Body of pancreas (tissue), 4 donors: ENCODE measurements at places on chromosomes 7 and 10. TPM values are rescaled to one million over a fixed set of nuclear protein-coding genes. Genes with fewer than 3 reads are reported as not detected.

SYT15 gene
- total RNA-seq = 6.3 TPM

GRCh38 chr7:44978511-44979366, at the start of gene MYO1G:
Gene MYO1G (minus strand): TSS chr7:44979015. CDS start chr7:44978961, 54 bp downstream.
- peak; percentile 28 for DNase-seq

GRCh38 chr10:94846204-94846603, 83.7 kb downstream of the CYP2C19 start:
- DNase-seq = no peak

DNA sequence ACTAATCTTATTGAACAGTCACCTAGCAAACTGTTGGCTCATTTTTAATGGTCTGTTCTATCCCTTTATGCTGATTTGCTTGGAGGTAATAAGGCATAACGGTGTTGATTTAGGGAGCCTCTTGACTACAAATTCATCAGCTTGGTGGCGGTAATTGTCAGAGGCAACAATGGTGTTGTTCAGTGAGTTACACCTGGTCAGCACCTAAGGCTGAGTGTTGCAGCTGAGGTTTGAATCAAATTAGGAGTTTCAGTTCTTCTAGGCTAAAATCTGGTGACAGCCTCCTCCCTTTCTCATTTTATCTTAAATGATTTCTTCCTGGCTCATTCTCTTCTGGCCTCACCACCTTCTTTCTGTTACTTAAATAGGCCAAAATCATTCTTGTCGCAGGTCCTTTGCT, 42.3 kb upstream of the SP8 start:
- no peak for DNase-seq

GRCh38 chr7:74105992-74106391, 22.4 kb downstream of the LIMK1 start:
- DNase-seq = no peak

GRCh38 chr7:108226816-108227299, 96.7 kb upstream of the LAMB4 start:
- no peak for DNase-seq

DNA sequence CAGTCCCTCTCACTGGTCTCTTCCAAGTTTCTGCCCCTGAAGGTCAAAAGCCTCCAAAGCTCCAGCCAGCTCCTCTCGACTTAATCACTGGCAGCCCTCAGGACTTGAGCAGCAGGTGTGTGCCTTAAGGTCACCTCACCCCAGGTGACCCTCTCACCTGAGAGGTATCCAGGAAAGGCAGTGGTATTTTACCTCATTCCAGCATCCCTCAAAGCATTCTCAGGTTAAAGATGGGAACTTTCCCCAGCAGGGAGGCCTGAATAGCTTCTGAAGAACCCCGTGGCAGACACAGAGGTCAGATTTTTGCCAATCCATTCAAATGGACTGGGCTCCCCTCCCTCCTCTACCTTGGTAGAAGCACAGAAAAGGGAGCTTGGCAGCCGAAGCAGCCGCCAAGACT, 148.2 kb downstream of the GFRA1 start:
- no peak for DNase-seq

DNA sequence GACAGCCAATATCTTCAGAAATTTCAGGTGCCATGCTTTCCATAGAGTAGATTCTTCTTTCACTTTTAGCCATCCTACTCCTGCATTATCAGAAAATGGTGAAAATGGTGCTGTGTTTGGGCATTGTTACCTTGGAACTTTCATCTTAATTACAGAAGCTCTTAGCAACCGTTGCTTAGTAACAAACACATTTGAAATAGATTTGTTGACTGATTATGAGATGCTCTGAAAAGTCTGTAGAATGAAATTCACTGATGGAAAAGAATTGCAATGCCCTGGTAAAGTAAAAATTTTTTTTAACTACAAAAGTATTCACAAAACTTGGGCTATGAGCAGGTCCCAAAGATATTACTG, 249.3 kb upstream of the NEBL start:
- DNase-seq = no peak

DNA sequence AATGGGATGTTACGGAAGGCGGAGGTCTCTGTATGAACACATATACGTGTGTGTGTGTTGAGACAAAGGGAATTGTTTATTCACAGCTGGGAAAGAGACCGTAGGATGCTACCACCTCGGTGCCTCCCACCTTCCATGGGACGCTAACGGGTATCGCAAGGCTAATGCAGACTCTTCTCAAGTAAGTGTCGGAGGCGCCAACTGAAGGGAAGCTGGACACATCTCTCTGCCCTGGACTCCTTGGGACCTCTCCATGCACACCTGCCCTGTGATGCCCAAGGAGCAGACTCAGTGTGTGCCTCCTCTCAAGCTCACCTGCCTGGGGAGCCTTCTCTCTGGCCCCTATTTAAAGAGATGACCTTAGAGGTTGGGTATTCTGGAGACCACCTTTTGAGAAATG, 230.9 kb downstream of the DNAJB6 start:
- DNase-seq = no peak

- DNase-seq = no peak
Observed at GRCh38 chr7:33556472-33556871, 348.9 kb upstream of the BMPER start.

FAM13C gene
- 5.4 TPM for total RNA-seq

DNA sequence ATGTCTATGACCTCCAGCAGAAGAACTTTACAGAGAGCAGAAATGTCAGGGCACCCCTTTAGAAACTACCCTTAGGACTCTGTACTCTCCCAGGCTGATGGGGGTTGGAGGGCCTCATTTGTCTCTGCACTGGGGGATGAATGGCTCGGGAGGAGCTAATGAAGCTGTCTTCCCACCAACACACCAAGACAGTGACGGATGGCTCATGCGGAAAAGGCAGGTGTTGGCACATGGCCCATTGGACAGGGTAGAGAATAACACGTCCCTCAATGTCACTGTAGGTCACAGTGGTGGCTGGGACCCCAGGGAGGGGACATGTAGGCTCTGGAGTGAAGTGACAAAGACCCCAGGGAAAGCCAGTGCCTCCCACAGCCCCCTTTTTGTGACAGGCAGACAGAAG, 64.0 kb upstream of the PCBD1 start:
- DNase-seq = no peak

CCL24 gene
- not detected for total RNA-seq

DNA sequence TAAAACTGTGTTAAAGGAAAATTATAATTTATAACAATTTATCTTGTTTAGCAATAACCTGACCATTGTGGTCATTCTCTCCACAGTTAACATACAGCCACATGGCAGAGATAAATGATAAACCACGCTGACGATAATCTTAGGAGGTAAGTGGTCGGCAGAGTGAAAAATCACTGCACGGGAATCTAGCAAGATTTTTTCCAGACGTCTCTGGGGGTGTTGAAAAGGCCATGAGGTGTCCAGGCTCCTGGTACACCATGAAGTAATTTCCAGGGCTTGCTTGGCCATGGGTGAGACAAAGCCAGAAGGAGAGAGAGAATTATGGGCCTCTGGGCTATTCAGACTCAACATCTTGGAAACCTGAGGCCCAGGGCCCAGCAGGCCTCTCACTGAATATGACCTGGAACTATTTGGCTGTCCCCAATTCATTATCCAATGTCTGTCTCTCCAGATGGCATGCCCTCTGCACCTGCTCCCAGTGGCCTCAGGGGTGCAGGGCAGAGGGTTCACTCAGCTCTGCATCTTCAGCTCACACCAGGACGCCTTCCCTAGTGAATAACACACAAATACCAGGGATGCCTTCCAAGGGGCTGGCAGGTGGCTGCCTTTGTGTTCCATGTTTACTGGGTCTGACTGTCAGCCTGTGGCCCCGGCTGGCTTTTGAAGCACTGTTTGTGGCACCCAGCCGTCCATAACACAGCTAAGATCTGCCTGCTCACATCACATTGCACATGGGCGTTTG, 590.4 kb upstream of the PFKP start:
- DNase-seq = no peak

GRCh38 chr7:71637578-71637977, 505.6 kb downstream of the GALNT17 start:
- DNase-seq = no peak

MBL2 gene
- not detected for total RNA-seq

DNA sequence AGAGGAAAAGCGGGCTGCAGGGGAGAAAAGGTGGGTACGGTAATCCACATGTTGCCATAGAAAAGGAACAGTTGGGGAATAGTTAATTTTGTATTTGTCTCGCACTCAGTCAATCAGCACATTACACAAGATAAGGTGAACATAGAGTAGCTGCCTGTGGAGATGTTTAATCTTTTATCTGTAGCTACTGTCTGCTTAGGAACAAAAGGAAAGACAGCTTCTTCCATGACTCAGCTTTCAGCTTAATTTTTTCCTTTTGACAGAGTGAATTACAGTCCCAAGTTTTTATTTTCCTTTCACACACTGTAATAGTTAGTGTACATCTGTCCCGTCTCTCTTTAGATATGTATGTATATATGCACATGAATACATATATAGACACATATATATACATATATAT, 39.3 kb upstream of the PODXL start:
- no peak for DNase-seq

CRTAC1 gene
- total RNA-seq = not detected

SFXN4 gene
- total RNA-seq = 20.5 TPM

EIF3B gene
- 87.2 TPM for total RNA-seq

GIMAP1 gene
- total RNA-seq = 3.9 TPM

DNA sequence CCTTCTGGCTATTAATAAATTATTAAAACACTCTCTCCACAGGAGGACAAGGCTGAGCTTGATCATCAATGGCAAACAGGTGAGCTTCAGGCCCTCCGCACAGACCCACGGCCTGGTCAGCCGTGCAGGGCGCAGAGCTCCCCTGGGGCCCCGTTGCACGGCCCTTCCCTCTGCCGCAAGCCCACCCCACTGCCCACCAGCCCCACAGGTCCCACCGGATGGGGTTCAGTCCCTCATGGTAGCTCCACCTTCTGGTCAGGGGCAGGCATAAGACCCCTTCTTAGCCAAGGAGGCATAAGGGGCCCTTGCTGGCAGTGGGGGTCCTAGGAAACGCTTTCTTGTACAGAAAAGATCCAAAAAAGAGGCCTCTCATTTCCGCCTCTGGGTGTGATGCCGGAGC, 84.6 kb downstream of the MAD1L1 start:
- no peak for DNase-seq

DNA sequence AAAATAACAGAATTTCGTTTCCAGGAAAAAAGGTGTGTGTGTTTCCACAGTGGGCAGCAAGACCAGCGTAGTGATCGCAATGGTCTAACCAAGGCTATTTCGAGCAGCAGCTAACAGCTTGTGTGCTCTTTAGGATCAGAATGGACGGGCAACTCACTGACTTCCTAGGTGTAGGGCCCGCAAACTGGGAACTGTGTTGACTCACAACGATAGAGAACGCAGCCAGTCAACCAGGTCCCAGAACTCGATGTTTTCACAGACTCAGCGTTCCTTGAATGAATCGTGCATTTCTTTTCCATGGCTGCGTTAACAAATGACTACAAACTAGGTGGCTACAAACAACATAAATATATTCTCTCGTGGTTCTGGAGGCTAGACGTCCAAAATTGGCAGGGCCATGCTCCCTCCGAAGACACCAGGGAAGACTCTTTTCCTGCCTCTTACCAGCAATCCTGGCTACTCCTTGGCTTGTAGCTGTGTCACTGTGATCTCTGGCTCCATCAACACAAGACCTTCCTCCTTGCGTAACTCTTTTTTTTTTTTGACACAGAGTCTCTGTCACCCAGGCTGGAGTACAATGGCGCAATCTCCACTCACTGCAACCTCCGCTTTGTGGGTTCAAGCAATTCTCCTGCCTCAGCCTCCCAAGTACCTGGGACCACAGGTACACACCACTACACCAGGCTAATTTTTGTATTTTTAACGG, 39.1 kb downstream of the PODXL start:
- DNase-seq = no peak

MORN4 gene
- total RNA-seq = 8.3 TPM

GRM8 gene
- total RNA-seq = not detected

GRCh38 chr10:59589796-59590195, 119.9 kb downstream of the SLC16A9 start:
- DNase-seq = no peak

COX19 gene
- total RNA-seq = 9.6 TPM

RBP3 gene
- total RNA-seq = not detected

DNA sequence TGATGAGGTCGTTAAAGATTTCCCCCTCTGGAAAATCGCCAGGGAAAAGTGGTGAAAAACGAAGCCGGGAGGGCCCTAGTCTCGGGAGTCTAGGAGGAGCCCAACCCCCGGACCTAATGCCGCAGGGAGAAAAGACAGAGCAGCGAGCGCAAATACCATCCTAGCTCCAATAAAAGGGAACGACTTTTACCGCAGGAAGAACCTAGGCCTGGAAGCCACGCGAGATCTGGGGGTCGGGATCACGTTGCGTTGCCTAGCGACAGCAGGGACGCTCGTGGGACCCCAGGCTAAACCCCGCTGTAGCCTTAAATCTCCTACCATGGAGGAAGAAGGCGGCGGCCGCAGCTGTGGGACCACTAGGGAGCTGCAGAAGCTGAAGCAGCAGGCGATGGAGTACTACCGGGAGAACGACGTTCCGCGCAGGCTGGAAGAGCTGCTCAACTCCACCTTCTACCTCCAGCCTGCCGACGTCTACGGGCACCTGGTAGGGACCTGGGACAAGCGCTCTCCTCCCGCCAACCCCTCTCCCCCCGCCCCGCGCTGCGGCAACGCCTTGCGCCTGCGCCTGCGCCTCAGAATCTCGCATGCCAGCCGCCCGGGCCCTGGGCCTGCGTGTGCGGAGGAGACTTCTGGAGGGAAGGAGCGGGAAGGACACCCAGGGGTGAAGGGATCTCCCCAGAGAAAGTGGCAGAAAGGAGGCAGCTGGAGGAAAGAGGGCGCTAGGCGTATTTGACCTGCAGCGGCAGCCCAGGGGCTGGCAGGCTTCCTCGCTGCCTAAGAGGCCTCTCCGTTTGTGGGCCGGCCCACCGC, at the start of gene ENO4:
ENO4 (plus strand) TSS at position 252 of the 810 bp plus-strand sequence; CDS start at position 320, 68 bp downstream.
- peak; percentile 92 for DNase-seq

ADCY1 gene
- 6.2 TPM for total RNA-seq

DNA sequence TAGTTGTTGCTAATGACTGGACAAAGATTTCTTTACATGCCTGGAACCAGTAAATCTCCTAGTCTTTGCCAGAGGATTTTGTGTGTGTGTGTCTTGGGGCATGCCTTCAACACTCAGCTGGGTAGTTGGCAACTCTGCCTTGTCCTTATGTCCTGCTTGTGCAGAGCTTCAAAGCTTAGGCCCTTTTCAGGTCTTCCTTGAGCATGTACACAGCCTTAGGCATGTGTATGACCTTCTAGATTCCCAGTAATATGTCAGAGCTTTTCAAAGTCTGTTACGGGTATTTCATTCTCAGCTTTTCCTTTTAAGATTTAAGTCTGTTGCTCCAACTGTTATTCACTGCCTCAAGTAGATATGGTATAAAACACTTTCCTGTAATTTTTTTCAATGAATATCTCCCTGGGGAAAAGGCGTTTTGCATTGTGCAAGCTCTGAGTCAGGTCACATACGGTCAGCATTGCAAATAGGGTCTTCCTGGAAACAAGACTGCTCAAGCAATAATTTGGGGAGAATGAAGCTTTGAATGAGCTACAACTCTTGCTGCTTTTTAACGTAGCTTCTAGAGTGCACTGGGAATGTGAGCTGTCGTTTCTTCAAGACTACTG, 25.5 kb downstream of the SHOC2 start:
- DNase-seq = no peak

- DNase-seq = no peak
Observed at GRCh38 chr7:66597461-66597860, 31.2 kb upstream of the KCTD7 start.

PLCE1 gene
- 3.9 TPM for total RNA-seq
